Left lung (tissue), 14 donors: ENCODE measurements at places on chromosomes 5 and 9. TPM values are rescaled to one million over a fixed set of nuclear protein-coding genes. Genes with fewer than 3 reads are reported as not detected.

DNA sequence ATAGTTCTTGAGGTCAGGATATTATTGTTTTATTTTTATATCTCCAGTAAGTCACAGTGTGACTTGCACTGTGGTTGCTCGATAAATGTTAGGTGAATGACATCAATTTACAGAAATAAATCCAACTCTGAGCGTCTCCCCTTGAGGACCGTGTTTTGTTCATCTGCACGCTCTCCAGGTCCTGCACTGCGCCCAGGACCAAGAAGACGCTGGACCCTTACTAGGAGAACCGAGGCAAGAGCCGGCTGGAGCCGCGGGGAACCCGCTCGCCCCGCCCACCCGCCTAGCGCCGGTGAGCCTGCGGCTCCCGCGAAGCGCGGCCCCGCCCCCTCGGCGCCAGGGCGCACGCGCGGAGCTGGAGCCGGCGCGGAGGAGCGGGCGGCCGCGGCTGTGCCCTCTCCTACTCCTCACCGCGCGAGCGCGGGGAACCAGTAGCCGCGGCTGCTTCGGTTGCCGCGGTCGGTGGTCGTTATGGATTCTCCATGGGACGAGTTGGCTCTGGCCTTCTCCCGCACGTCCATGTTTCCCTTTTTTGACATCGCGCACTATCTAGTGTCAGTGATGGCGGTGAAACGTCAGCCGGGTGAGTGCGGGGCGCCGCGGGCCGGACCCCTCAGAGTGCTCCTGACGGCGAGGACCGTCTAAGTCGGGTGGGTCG lies at the start of gene TMEM38B:
TSS of gene TMEM38B (plus strand) at position 352 of the 658 bp plus-strand sequence. CDS start at position 472, 120 bp downstream.
- DNase-seq: peak; percentile 80

DNA sequence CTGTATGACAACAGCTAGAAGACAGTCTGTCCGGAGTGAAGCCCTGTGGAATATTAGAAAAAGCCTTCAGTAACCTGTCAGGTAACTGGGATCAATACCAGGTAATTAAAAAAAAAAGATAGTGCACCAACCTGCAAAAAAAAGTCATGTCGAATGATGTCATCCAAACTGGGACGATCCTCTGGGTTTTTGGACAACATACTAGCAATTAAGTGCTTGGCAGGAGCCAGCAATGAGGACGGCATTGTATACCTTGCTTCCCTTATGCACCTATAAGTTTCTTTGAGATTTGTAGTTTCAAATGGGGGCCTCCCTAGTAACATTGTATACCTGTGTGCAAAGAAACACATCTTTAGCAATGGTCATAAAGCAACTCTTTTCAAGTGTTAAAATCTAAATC lies 2.8 kb downstream of the PLK2 start:
- no peak for DNase-seq

DNA sequence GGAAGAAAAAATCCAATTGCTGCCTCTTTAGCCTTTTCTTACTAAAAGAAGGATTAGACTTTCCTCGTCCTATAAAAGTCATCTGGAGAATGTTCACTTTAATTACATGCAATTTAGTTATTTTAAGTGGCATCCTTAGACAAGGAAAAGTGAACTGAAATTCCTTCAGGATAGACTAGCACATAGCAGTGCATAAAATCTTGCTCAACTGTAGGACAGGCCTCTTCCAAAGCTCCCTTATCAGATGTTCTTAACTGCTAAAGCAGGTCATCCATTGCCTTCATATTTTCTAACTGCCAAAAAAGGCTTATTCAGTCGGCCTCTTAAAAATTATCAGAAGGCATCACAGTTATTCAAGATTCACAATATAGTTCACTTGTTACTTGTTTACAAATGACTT lies 396.5 kb downstream of the DMRT2 start:
- DNase-seq: no peak

- no peak for DNase-seq
These were observed 1166.2 kb downstream of the MAT2B start for GRCh38 chr5:164671640-164672039.

DNA sequence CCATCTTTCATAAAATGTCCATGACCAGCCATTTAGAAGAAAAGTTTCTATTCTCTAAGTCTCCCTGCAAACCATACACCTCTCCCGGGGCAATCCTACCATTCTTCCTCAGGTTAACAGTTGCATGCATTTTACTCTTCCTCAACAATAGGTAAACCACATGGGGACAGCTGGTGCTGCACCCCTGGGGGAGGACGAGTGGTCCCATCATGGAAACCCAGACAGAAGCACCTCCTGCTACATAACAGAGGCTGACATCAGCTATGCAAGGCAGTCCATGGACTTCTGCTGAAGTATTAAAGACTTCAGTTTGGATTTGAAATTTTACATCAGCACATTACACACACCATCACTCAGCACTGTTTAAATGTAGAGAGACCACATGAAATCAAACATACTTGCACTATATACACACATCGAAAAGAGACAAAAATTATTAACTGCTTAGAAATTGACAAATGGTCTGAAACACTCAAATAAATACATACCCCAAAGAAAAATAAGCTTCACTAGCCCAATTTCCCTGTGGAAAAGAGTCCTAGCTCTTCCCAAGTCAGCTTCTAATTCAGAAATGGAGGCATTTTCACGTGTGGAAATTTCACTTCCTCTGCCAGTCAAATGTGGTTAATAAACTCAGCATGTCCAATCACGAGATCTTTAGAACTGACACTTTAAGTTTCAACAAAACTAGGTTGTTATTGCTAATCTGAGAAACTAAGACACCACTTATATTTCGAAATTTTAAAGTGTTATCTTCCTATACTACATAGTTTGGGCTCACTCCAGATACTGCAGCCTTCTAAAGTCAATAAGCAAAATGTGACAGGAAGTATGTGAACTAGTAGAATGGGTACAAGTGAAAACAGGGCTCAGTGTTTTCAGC lies 173.4 kb downstream of the ROR2 start:
- peak; percentile 59 for DNase-seq

GRCh38 chr9:134383148-134383547 lies 56.9 kb downstream of the RXRA start:
- no peak for DNase-seq

DNA sequence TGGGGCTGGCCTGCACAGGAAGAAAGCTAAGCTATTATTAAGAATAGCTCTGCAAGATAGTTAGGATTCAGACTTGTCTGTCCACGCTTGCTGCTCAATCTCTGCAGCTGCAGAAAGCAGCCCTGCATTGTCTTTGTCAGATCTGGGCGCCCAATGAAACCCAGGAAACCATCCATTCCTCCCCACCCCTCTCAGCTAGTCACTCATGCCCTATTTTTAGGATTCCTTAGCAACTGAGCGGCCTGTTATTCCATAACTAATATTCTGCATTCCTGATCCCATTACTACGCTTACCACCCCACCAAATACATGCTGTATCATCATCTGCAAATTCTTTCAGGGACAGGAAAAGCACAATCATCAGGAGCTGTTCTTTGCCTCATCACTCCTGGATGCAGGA lies 52.9 kb upstream of the APC start:
- no peak for DNase-seq

DNA sequence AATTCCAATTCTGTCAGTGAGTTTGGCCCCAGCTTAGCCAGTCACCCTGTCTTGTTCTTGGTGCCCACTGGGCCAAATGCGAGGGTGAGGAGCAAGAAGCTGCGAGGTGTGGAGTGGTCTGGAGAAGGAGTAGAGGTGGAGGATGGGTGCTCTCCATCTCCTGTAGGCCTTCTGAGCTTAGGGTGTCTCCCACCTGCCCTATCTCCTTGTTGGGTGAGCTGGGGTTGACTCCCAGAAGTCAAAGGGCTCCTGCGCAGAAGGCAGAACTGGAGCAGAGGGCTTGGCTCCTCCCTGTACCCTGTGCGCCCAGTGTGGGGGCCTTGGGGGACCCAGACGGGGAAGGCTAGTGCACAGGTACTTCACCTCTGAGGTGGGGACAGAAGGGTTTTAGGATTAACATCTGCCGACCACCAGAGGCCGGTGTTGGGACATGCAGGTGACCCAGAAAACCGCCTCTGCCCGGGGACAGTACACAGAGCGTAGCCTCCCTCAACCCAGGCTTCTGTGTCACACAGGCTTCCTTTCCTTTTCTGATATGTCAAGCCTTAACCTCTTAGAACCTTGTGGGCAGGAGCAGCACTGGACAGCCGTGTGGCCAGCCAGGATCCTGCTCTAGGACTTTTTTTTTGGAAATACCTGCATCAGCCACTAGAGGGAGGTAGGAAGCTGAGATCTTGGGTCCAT lies 16.9 kb downstream of the IL5 start:
- peak; percentile 46 for DNase-seq

- peak; percentile 82 for DNase-seq
These were observed 10.7 kb downstream of the SLC35A4 start for GRCh38 chr5:140575309-140575708.

- peak; percentile 80 for DNase-seq
These were observed 16.2 kb downstream of the TRIM7 start for GRCh38 chr5:181188700-181189362.

DNA sequence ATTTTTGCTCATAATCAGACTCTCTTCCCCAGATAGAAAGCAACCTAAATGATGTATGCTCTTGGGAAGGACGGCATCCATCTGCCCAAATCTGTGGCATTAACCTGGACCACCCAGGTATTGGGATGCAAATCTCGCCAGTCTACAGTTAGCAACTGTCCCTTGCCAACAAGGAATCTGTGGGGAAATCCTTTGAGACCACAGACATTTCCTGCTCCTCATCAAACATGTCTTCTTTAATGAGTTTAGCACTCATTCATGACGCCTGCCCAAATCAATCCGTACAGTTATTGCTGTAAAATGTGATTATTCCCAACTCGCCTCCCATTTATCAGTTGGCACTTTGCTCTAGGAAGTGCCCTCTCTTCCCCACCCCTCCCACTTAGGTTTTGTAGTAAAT lies 7.8 kb downstream of the ROR2 start:
- DNase-seq: no peak

DNA sequence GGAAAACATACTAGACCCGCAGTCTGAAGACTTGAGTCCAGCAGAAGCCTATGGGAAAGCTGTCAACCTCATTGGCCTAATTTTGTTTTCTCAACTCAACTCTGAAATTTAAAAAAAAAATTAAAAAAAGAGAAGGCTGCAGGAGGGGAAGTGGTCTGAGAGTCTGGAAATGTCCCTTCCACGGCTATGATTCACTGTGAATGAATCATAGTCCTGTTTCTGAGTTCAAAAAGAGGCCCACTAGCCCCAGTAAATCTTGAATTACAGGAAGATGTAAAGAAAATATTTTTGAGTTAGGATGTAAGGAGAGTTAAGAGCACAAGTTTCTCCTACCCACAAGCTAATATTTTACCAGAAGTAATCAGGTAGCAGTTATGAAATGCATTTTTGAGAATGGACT lies 565.5 kb upstream of the DMAC1 start:
- DNase-seq: no peak

- no peak for DNase-seq
These were observed 23.3 kb upstream of the PLPPR1 start for GRCh38 chr9:101005246-101005645.

GRCh38 chr5:35890021-35891020 lies 33.6 kb downstream of the IL7R start:
- no peak for DNase-seq

- no peak for DNase-seq
These were observed 26.3 kb downstream of the SLC9A3 start for GRCh38 chr5:497871-498509.

GRCh38 chr5:54669845-54670244 lies 152.3 kb downstream of the SNX18 start:
- DNase-seq: no peak

DNA sequence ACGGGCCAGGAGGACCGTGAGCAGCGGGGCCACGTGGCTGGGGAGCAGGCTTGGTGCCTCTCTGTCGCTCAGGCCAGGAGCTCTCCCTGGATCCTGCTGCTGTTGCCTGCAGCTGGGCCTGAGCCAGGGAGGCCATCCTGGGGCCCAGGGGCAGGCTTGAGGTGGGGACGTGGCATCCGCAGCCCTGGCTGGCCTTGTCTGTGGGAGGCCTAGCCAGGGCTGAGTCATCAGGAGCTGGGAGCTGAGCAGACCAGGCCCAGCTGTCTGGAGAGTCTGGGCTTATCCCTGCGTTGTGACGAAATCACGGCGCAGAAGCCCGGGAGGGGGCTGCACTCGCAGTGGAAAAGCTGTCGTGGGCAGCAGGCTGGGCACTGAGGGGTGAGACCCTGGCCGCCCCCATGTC lies 138.8 kb upstream of the COL5A1 start:
- peak; percentile 92 for DNase-seq

The SHROOM1 gene
- 9.5 TPM for polyA plus RNA-seq

The CYLC2 gene
- polyA plus RNA-seq: not detected

The UAP1L1 gene
- polyA plus RNA-seq: 6.2 TPM

The PARP8 gene
- 21.9 TPM for polyA plus RNA-seq

The SKP2 gene
- polyA plus RNA-seq: 53.6 TPM

The C9orf72 gene
- 20.3 TPM for polyA plus RNA-seq

The RXRA gene
- 42.9 TPM for polyA plus RNA-seq

The NEUROG1 gene
- not detected for polyA plus RNA-seq
